ENCODE measurements at places on chromosomes 7 and 10.

- no peak for DNase-seq
Measured at GRCh38 chr7:130896051-130896881, 162.3 kb upstream of the KLF14 start.

- DNase-seq, result no peak
Measured at GRCh38 chr7:115249080-115249479, 327.2 kb downstream of the MDFIC start.

DNA sequence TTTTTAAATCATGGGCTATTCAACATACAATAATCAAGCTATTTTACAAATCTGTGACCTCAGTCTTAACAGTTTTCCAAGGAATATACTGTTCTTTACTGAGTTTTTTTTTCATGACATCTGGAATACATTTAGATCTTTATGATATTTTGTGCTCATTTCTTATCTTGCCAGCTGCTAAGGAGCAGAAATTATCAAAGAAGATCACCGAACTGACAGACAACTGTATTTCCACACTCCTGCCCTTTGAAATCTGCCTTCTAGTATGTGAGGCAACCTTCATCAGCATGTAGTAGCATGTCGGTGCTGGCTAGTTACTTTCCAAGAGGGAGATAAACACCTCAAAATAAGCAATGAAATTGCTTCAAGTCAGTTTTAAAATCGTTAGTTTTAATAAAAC, 66.4 kb downstream of the NHLRC2 start:
- no peak for DNase-seq

GRCh38 chr7:1024331-1024841, 20.0 kb upstream of the GPR146 start:
- no peak for DNase-seq

- DNase-seq, result no peak
Measured at GRCh38 chr10:101675115-101675514, 19.9 kb downstream of the FBXW4 start.

DNA sequence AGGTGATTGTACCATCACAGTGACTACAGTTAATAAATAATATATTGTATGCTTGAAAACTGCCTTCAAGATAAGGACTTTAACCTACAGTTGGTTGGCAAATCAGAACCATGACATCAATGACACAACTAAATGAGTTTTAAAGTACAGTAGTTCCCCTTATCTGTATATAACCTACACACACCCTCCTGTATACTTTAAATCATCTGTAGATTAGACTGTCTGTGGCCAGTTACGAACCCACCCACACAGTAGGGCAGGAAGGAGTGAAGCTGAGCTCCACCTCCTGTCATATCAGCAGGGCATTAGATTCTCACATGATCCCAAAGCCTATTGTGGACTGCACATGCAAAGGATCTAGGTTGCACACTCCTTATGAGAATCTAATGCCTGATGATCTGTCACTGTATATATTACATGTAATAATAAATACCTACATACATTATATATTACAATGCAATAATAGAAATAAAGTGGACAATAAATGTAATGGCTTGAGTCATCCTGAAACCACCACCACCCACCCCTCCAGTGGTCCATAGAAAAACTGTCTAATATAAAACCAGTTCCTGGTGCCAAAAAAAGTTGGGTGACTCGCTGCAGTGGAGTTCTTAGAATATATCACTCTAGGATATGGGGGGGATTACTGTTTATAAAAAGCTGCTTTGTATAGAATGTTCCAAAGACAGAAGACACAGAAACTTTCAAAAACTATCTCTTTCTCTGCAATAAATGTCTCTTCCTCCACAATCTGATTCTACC, 5.6 kb downstream of the TPK1 start:
- DNase-seq, result no peak

GRCh38 chr7:32890010-32890792, 1.4 kb downstream of the KBTBD2 start:
- DNase-seq, result no peak

DNA sequence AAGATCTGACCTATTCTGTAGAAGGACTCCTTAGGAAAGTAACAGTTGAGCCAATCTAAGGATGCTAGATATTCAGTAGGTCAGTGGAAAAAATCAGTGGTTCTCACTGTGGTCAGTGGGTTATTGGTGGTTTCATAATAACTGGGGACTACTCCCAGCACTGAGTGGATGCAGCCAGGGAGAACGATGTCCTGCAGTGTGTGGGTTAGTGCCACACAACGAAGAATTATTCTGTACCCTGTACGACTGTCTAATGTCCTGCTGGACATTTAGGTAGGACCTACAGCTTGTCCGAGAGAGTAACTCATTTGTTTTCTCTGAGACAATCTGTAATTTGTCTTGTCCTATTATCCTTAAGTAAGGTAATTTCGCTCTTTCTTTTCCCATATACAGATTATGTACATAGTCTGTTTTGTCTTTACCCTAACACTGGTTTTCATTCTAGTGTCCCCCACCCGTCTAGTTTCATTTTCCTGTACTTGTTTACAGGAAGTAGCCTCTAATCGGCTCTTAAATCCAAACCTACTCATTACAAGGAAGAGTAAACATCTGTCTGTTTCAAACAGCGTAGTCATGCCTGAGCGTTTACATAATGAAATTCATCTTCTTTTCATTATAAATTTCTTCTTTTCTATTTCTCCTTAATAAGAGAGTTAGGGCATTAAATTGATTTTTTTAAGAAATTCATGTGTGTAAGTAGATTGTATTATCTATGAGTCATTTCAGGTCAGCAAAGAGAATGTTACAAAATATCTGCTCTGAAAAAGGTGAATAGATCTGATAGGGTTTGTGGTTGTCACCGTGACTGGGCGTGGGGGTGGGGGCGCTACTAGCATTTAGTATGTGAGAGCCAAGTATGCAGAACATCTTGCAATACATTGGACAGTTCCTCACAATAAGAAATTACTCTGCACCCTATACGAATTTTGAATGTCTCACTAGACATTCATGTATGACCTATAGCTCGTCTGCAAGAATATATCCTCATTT, 8.3 kb upstream of the ZC3HAV1L start:
- no peak for DNase-seq

GRCh38 chr10:129170812-129171211, 296.2 kb upstream of the MGMT start:
- no peak for DNase-seq
